Naive thymus-derived CD4-positive, alpha-beta T cell (primary cell): ENCODE measurements at places on chromosomes 12 and 14. TPM values are rescaled to one million over a fixed set of nuclear protein-coding genes. Genes with fewer than 3 reads are reported as not detected.

Gene GPR68
- total RNA-seq = 4.9 TPM

Gene CRIP1
- total RNA-seq = 94.4 TPM

Gene TOGARAM1
- 17.5 TPM for total RNA-seq

Gene GLS2
- 0.79 and 0.94 TPM in 2 replicates for total RNA-seq

Gene NOVA1
- 0.24 TPM in 1 of 2 replicates, not detected in the other for total RNA-seq

Gene KCNK13
- not detected for total RNA-seq

Gene PTPRR
- not detected in 2 replicates for total RNA-seq

Gene FAM181A
- total RNA-seq = not detected

Gene KIF5A
- 0.95 TPM for total RNA-seq

Gene ACRBP
- 6.6 TPM for total RNA-seq

Gene LLPH
- 29.1 and 34.1 TPM in 2 replicates for total RNA-seq

Gene RNU4-1
- total RNA-seq = 1,510 TPM

Gene RAB21
- 81.7 TPM for total RNA-seq

Gene HOXC13
- total RNA-seq = not detected

Gene FLRT2
- total RNA-seq = not detected

Gene ASPG
- total RNA-seq = 0.11 TPM

Gene MFAP5
- not detected for total RNA-seq

Gene COQ6
- total RNA-seq = 36.4 TPM

Gene CNIH1
- total RNA-seq = 57.8 TPM

Gene PTPN6
- total RNA-seq = 390 TPM

Gene PLEKHG7
- not detected for total RNA-seq

Gene GLI1
- 1.4 TPM for total RNA-seq

Gene C1R
- total RNA-seq = 1.6 TPM

Gene NTN4
- not detected for total RNA-seq

Gene AQP2
- not detected for total RNA-seq

Gene SERPINA10
- not detected in 2 replicates for total RNA-seq

Gene TAS2R9
- total RNA-seq = not detected

Gene TXNDC16
- total RNA-seq = 7.3 TPM

Gene RASSF8
- total RNA-seq = 0.10 and 0.15 TPM in 2 replicates

Gene IAPP
- total RNA-seq = not detected

Gene COX8C
- not detected for total RNA-seq

Gene KRT79
- total RNA-seq = not detected

Gene AVPR1A
- not detected in 2 replicates for total RNA-seq
